Colonic mucosa (tissue), 4 donors: ENCODE measurements at places on chromosomes 12 and 14.

GRCh38 chr14:90726656-90727055 lies 89.6 kb downstream of the TTC7B start:
- DNase-seq, result peak; percentile 80

GRCh38 chr14:93564918-93565317 lies 134.2 kb downstream of the UNC79 start:
- no peak for DNase-seq

- no peak for DNase-seq
Observed at GRCh38 chr12:52401926-52402325, 4.2 kb downstream of the KRT82 start.

DNA sequence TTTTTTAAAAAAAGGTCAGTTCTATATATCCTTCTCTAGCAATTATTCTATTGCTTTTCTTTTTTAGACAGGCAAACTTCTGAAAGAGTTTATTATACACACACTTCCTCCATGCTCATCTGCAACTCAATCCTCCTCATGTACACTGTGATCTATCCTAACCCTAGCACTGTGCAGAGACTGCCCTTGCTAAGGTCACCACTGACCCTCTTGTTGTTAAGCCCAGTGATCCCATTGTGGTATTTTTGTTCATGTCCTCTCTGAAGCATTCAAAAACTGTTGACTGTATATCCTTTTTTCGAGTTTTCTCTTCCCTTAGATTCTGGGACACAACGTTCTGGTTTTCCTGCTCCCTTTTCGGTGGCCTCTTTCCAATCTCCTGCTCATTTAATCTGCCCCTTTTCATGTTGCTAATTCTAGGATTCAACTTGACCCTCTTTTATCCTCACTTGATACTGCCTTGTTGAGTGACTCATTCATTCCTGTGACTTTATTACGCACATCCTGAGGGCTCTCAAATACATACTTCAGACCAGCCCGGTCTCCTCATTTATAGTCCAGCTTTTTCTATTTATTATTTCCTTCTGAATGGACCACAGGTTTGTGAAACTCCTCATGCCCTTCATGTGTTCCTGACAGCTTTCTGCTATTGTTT lies 53.9 kb upstream of the PTPRB start:
- no peak for DNase-seq

DNA sequence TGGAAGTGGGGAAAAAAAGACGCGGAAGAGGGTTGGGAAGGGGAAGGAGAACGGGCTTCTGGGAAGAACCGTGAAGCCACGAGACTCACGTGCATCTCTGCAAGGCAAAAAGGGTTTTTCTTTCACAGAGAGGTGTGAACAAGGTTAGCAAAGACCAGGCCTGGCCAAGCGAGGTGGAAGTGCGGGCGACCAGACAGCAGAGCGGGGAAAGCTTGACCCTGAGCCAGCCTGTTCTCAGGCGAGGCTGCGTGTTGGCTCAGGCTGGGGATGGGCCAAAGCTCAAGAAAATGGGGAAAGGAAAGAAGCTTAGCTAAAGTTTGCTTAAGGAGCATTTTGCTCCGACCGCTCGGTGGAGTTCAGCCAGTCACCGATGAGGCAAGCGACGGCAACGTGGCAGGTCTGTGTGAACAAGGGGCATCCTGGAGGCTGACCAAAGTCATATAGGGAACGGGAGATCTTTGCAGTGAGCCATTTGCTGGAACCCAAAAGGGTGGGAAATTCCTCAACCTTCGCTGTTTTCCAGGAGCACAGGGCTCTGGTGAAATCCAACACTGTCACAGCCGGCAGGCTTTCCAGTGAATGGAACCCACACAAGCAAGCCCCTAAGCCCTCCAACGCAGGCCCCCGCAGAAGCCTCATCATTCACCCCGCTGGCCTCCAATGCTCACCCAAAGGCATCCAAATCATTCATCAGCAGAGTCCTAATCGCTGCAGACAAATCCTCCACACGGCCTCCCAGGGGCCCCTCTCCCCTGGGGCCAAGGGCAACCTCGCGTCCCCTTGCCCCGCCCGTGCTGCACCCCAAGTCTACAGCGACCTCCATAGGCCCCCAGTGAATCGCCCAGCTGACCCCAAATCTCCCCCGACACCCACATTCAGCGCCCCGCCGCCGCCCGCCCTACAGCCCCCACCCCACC lies 754 bp downstream of the ZNF605 start:
- peak; percentile 28 for DNase-seq

DNA sequence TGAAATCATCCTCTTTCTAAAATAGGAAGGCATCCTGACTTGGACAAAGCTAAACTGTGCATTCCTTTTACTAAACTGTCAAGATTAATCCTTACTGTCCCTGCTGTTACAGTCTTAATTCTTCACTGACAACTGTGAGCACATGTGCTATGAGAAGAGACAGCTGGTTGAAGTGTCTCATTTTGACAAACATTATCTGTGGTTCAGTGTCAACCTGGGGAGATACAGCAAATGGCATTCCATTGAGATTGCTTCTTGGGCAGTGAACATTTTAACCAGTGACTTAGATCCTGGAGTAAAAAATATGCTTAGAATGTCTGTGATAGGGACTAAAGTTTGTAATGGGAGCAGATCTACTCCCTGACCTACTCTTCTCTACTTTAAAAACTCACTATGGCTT lies 552.6 kb upstream of the ATP2B1 start:
- DNase-seq, result no peak

- no peak for DNase-seq
Observed at GRCh38 chr12:50121641-50122040, 9.6 kb downstream of the COX14 start.

DNA sequence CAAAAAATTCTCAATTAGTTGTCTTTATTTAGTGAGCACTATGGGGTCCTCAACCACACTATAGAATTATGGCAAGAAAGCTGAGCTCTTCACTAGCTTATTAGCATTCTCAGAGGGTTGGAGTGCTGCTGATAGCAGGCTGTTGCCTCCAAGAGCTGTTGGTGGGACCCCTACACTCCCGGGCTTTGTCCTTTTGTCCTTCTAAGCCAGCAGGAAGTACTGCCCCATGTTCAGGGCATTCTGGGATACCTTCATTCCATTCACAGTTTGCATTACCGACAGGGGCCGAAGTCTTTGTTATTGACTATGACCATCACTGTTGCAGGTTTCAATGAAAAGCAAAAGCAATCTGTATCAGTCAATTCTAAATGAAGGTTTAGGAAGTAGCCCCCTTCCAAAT lies 89.5 kb upstream of the OTX2 start:
- no peak for DNase-seq

- DNase-seq, result no peak
Observed at GRCh38 chr12:10304161-10304574, 3.5 kb upstream of the KLRD1 start.

- DNase-seq, result no peak
Observed at GRCh38 chr14:61555056-61555838, 140.1 kb upstream of the HIF1A start.

GRCh38 chr12:54142114-54142475 lies 46.7 kb downstream of the SMUG1 start:
- no peak for DNase-seq

DNA sequence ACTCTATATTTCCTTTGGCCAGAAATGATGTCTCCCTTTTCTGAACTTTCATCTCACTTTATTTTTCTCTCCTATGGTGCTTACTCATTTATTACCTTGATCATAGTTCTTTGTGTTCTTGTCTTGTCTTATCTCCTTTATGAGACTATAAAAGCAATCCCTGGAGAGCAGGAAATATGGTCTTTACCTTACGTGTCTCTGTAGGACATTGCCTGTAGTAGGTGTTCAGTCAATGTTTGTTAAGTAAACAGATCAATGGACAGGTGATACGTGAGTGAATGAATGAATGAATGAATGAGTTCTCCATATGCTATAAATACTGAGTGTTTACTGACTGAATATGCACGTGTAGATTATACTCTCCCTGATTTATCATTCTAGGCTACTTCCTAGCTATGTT lies 193.7 kb upstream of the HMGA2 start:
- no peak for DNase-seq

GRCh38 chr12:49792181-49792970 lies 35.8 kb downstream of the NCKAP5L start:
- DNase-seq, result no peak

DNA sequence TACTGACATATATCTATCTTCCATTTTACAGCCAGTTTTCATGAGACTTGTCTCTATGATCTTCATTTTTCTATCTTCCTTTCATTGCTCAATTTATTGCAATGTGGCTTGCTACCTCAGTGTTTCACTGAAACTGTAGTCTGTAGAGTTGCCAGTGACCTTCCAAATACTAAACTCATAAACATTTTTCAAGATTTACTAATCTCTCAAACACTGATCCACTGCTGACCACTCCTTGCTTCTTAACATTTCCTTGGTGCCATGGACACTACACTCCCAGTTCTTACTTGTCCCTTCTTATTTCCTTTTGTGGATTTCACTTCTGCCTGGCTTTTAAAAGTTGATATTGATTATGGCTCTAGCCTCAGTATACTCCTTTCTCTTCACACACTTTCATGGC lies 95.4 kb upstream of the SLCO1C1 start:
- DNase-seq, result no peak

- DNase-seq, result no peak
Observed at GRCh38 chr14:27389402-27389801, 791.6 kb upstream of the NOVA1 start.

- no peak for DNase-seq
Observed at GRCh38 chr12:74440469-74440868, 97.2 kb upstream of the ATXN7L3B start.

DNA sequence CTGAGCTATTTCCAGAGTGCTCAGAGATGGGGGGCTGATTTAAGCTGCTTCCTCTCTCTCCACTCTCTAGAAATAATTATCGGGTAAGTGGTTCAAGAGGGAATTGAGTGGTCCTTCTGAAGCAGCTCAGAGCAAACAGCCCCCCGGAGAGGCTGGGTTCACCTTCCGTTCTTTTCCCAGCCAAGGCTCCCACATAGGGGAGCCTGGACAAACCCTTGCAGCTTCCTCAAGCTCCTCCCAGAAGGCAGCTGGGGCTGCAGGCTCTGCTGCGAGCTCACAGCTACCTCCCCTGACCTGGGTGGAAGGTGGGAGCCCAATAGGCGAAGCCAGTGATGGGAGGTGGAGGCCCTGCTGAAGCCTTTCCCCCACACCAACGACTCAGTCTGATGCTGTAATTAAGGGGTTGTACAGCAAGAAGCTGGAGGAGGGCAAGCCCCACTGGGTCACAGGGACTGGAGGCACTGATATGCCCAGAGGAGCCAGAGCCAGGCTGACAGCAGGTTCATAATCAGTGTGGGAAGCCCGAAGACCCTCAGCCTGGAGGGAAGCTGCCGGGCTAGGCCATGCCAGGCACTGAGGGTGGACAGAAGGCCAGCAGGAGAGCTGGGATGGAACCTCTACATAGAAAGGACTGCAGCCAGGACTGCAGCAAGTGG lies 52.4 kb downstream of the ARL6IP4 start:
- DNase-seq, result no peak

DNA sequence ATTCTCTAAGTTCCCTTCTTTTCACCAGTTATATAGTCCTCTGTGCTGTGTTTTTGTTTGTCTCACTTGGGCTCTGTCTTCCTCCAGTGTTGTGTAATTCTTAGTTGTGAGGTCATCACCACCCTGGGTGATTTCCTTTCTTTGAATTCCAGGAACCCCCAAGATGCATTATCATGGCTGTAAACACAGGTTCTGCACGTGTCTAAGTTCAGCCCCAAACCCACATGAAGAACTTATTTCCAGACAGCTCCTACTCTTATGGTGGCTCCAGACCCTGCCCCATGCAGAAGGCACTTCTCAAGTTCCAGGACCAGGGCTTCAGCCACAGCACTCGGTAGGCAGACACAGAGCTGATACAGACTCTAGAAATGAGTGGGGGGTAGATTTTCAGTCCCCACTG lies 560.5 kb downstream of the BCL11B start:
- DNase-seq, result no peak

- DNase-seq, result no peak
Observed at GRCh38 chr12:117100251-117100650, 1.0 kb upstream of the TESC start.

DNA sequence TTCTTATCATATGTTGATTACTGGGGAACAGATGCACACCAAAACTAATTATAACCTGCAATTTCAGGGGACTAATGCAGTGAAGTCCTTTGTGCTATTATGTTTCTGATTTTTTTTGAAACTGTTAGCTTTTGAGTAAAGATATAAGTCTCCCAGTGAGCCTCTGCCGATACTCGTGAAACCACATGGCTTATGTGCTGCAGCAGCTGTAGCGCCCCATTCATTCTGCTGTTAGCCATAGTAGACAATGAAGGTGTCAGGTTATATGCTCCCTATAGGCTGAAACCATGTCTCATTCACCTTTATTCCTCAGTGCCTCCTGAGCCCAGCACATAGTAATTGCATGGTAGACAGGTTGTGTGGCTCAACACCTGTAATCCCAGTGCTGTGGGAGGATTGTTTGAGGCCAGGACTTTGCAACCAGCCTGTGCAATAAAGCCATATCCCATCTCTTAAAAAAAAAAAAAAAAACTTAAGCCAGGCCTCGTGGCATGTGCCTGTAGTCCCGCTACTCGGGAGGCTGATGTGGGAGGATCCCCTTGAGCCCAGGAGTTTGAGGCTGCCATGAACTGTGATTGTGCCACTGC lies 25.0 kb downstream of the GOLGA5 start:
- no peak for DNase-seq

GRCh38 chr14:89373185-89373584 lies 43.8 kb downstream of the FOXN3 start:
- DNase-seq, result no peak

DNA sequence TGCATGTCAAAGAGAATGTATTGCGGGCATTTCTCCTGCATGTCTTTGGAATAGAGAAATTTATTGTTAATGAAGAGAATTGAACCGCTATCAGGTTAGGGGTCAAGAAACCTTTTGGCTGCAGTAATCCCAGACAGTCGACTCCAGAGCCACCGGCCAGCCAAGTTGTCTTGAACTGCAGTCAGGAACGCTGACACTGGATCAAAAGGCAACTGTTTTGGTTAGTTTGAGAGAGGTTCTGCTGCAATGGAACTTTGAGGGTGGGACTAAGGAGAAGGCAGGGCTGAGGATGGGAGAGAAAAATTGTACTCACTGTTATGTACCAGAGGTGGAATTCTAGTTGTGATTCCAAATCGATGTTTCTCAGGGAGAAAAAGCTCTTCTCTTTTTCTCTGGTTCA lies 28.2 kb downstream of the PPFIBP1 start:
- no peak for DNase-seq

DNA sequence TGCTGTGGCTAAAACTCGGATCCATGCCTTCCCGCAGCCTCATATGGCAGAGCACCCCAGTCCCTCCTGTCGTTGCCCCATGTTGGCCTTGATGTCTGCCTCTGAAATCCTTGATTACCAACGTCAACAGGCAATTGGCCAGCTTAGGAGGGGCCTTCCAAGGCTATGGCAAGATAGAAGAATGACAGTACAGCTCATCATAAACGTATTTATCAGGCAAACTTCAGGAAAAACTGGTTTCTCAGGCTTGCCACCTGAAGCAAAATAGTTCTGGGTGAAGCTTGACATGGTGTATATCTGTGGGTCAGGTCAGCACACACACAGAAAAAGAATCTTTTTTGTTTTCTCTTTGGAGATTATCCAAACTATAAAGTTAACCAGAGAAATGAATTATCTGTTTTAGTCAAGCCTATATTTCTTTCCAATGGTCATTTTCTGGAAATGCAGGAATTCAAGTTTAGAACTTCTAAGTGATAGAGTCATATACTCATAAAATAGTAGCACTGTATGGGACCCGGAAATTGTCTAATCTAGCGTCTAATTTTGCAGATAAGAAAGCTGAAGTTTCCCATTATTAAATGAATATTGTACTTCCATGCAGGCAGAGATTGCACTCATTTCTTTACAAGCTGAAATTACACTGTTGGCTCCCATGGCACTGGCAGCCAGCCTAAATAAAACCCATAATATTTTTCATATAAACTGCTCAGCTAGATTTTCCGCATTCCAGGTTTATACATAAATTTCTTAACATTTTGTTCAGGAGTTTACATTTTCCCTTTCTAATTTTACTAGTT lies 24.4 kb upstream of the DUSP16 start:
- peak; percentile 57 for DNase-seq

GRCh38 chr14:21108791-21109190 lies 7.9 kb downstream of the TMEM253 start:
- DNase-seq, result no peak
